ENCODE measurements at places on chromosomes 3 and 15.

- no peak overlapping the region for H3K27ac ChIP-seq
- H3K36me3 ChIP-seq, result no peaks in the 10 kb centered on the region
- peak; percentile 57 for DNase-seq
- H3K27me3 ChIP-seq, result no peaks in the 10 kb centered on the region
- no peaks in the 10 kb centered on the region for H3K4me1 ChIP-seq
These were observed 124.3 kb downstream of the CHCHD6 start for GRCh38 chr3:126828306-126828705.

- no peaks in the 10 kb centered on the region for H3K36me3 ChIP-seq
- peak overlapping the region; percentile 18 for H3K27ac ChIP-seq
- DNase-seq, result no peak
- peaks cover 5% of the 10 kb centered on the region for H3K4me1 ChIP-seq
- no peaks in the 10 kb centered on the region for H3K27me3 ChIP-seq
- no peak overlapping the region for H3K4me3 ChIP-seq
These were observed 17.4 kb upstream of the VGLL4 start for GRCh38 chr3:11661052-11661656.

- no peak overlapping the region for H3K4me3 ChIP-seq
- DNase-seq, result peak; percentile 37
- H3K4me1 ChIP-seq, result no peaks in the 10 kb centered on the region
- no peaks in the 10 kb centered on the region for H3K36me3 ChIP-seq
- no peaks in the 10 kb centered on the region for H3K27me3 ChIP-seq
These were observed 13.8 kb downstream of the HDAC11 start for GRCh38 chr3:13493867-13494441.

DNA sequence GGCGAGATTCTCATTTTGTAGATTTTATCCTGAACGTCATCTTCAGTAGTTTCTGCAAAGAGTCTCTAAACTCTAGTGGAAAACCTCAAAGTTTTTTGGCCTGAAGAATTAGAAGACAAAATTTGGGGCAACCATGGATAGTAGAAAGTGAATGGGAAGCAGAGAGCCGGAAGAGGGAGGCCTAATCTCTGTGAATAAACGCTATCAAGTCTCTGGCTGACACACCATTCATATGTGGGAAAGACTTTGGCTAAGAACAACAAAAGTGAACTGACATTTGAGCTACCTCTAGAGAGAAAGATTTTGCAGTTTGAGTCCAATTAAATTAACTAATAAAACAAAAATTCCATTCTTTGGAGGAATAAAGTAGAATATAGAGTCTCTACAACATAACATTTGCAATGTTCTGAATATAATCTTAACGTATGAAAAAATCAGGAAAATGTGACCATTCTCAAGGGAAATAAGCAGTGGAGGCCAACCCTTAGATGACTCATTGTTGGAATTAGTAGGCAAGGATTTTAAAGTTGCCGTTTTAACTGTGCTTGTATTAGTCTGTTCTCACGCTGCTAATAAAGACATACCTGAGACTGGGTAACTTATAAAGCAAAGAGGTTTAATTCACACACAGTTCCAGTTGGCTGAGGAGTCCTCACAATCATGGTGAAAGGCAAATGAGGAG is 184.6 kb downstream of the C3orf38 start:
- H3K27me3 ChIP-seq, result no peaks in the 10 kb centered on the region
- H3K36me3 ChIP-seq, result no peaks in the 10 kb centered on the region
- no peak overlapping the region for H3K4me3 ChIP-seq

DNA sequence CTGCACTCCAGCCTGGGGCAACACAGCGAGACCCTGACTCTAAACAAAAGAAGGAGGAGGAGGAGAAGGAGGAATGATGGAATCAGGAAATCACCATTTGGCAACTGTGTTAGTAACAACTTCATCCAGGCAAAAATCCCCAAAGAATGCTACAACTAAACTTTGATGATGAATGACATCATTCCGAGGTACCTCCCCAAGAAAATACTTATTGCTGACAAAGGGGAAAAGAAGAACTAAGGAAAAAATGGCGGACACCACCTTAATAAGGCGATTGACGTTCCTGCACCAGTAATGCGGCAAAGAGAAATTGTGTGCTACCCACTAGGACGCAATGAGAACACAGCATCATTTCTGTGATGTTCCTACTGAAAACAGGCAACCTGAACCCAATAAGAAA is 78.2 kb upstream of the SLC6A11 start:
- no peak overlapping the region for H3K4me3 ChIP-seq
- H3K27ac ChIP-seq, result no peak overlapping the region
- no peak for DNase-seq
- H3K36me3 ChIP-seq, result no peaks in the 10 kb centered on the region
- H3K27me3 ChIP-seq, result peaks cover 4% of the 10 kb centered on the region

DNA sequence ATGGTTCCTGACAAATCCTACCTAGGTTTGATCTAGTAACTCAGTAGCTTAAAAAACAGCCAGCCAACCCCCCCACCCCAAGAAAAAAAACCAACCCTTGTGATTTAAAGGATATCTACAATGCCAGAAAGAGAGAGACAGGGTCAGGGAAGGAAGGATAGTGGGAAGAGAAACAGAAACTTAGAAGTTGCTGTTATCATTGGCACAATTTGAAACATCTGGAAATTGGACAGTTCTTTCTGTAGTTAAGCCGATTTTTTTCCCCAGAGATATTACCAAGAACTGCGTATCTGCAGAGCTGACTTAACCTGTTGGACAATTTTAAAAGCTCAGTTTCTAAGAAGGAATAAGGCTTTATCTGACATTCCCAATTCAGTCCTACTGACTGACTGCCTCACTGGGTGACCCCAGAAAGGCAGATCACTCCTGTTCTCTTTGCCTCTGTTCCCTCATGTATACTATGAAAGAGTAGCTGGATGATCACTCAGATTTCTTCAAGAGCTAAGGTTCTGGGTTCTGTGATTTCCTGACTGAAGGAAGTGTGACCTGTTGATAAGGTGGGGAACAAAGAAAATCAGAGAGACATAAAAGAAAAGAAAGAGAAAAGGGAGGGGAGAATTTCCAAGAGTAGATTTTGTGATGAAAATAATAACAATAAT is 128.3 kb downstream of the MAP2K5 start:
- no peaks in the 10 kb centered on the region for H3K36me3 ChIP-seq
- DNase-seq, result no peak
- no peaks in the 10 kb centered on the region for H3K27me3 ChIP-seq
- H3K4me1 ChIP-seq, result no peaks in the 10 kb centered on the region

DNA sequence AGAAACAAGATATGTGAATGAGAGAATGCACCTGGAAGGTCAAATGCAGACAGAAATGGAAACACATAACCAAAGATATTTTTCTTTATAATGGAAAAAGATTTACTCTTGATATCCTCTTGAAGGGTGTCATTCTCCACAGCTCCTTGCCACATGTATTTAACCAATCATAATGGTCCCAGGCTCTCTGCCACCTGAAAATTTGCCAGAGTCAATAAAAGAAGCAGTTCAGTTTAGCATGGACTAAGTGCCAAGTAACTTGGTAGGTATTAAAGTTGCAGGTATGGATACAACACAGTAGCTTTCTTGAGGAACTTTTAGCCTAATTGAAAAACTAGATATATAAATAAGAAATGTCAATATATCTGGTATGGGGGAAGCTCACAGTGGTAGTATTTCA is 33.5 kb downstream of the TUSC7 start:
- H3K27me3 ChIP-seq, result no peaks in the 10 kb centered on the region
- H3K27ac ChIP-seq, result no peak overlapping the region
- H3K36me3 ChIP-seq, result no peaks in the 10 kb centered on the region
- H3K4me3 ChIP-seq, result no peak overlapping the region
- no peaks in the 10 kb centered on the region for H3K4me1 ChIP-seq

- no peak overlapping the region for H3K27ac ChIP-seq
- DNase-seq, result no peak
- no peaks in the 10 kb centered on the region for H3K36me3 ChIP-seq
These were observed 357.1 kb upstream of the CFAP20DC start for GRCh38 chr3:59406943-59407342.

DNA sequence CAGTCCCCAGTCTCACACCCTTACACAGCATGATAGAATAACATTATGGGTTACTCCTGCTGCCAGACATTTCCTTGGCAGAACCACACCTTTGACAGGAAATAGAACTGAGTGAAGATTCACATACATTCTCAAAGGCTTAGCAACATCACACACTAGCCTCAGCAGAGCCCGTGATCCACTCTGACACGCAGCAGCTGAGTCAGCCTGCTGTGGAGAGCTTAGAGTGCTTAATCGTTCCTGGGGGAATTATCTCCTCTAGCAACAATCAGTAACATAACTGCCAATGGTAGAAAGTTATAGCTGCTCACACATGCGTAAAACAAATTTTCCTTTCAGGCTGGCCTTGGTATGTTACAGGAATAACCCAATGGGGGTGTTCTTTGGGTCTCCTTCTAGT is 382.1 kb downstream of the GAP43 start:
- H3K27me3 ChIP-seq, result no peaks in the 10 kb centered on the region
- H3K4me3 ChIP-seq, result no peak overlapping the region
- no peaks in the 10 kb centered on the region for H3K4me1 ChIP-seq
- no peak overlapping the region for H3K27ac ChIP-seq
- peak; percentile 42 for DNase-seq

DNA sequence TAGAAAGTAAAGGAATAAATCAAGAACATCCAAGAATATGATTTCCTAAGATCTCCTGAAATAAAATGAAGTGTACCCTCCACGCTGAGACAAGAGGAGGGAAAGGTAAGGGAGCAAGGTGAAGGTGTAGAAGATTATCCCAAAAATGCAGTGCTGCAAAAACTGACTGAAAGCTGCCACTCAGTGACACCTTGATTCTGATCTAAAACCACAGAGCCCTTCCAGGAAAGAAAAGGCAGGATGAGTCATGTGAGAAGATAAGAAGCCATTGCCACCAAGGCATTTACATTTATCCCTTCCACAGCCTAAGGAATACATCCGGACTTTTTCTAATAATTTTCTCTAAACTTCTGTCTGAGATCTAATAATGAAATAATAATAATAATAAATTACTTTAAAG is 49.9 kb downstream of the IGSF11 start:
- H3K27ac ChIP-seq, result no peak overlapping the region
- no peak for DNase-seq
- H3K4me3 ChIP-seq, result no peak overlapping the region
- no peaks in the 10 kb centered on the region for H3K36me3 ChIP-seq
- no peaks in the 10 kb centered on the region for H3K27me3 ChIP-seq
- H3K4me1 ChIP-seq, result peaks cover 3% of the 10 kb centered on the region

DNA sequence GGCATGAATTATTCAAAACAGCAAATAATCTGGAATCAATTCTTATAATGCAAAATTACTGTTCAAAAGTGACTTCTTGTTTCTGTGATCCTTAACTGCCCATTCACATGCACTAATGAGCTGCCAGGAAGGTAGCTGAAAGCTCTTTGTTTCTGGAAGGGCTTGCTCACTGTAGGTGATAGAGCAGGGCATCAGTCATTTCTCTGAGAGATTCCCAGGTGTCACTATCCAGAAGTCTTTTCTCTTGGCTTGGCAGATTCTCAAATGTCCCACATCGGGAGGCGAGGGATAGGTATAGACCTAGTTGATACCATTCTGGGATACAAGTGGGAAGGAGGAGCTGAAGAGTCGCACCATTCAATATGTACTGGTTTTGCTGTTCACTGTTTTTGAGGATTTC is 35.0 kb downstream of the C3orf85 start:
- H3K36me3 ChIP-seq, result no peaks in the 10 kb centered on the region
- no peak overlapping the region for H3K4me3 ChIP-seq
- H3K27me3 ChIP-seq, result no peaks in the 10 kb centered on the region
- no peaks in the 10 kb centered on the region for H3K4me1 ChIP-seq
- DNase-seq, result no peak

- H3K27me3 ChIP-seq, result no peaks in the 10 kb centered on the region
- no peaks in the 10 kb centered on the region for H3K4me1 ChIP-seq
- H3K4me3 ChIP-seq, result no peak overlapping the region
- no peak for DNase-seq
These were observed 108.3 kb upstream of the ETV5 start for GRCh38 chr3:186216900-186217819.

DNA sequence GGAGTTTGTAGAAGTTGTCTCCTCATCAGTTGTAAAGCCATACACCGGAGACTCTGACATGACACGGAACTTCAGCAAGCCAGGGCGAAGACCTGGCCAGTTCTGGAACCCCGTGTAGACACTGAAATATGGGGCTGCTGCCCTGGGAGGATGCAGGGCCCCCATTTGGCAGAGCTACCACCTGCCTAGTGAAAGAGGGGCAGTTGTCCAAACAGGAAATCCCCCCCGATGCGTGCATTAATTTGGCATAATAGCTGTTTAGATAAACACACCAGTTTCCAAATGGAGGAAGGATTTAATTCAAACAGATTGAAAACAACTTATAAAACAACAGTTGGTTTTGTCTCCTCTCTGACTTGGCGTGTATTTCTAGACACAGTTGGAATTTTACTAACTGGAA is 357.2 kb downstream of the GABRG3 start:
- DNase-seq, result no peak
- H3K4me3 ChIP-seq, result no peak overlapping the region
- no peaks in the 10 kb centered on the region for H3K27me3 ChIP-seq
- no peaks in the 10 kb centered on the region for H3K36me3 ChIP-seq

- H3K27me3 ChIP-seq, result no peaks in the 10 kb centered on the region
- no peak overlapping the region for H3K4me3 ChIP-seq
- no peak overlapping the region for H3K27ac ChIP-seq
- no peaks in the 10 kb centered on the region for H3K4me1 ChIP-seq
- H3K36me3 ChIP-seq, result no peaks in the 10 kb centered on the region
- no peak for DNase-seq
These were observed 80.3 kb downstream of the OTOL1 start for GRCh38 chr3:161576714-161577510.

- no peaks in the 10 kb centered on the region for H3K36me3 ChIP-seq
- no peaks in the 10 kb centered on the region for H3K4me1 ChIP-seq
- H3K27me3 ChIP-seq, result no peaks in the 10 kb centered on the region
- peak overlapping the region; percentile 57 for H3K4me3 ChIP-seq
- H3K27ac ChIP-seq, result peak overlapping the region; percentile 59
- DNase-seq, result peak; percentile 83
These were observed 507 bp upstream of the GOLIM4 start for GRCh38 chr3:168096210-168096652.

- DNase-seq, result no peak
- H3K27ac ChIP-seq, result no peak overlapping the region
- no peak overlapping the region for H3K4me3 ChIP-seq
- H3K36me3 ChIP-seq, result no peaks in the 10 kb centered on the region
These were observed 202.8 kb upstream of the MRPL3 start for GRCh38 chr3:131705558-131706051.

DNA sequence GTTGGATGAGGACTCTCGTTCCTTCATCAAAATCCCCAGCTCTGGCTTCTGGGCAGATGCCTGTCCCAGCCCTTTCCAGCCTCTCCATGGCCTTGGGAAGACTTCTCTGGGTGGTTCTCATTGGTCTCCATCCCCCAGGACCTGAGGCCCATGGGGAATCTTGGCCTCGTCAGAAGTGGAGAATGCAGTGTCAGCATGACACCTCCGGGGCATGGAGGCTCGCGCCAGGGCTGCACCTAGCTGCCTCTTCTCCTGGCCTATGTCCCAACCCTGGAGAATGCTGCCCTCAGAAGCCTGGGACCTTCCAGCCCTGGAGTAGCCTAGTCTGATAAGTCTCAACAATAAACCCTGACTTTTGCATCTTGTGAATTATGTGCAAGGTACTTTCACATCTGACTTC is 3.0 kb downstream of the KBTBD13 start:
- H3K4me3 ChIP-seq, result no peak overlapping the region
- H3K27ac ChIP-seq, result no peak overlapping the region
- no peaks in the 10 kb centered on the region for H3K4me1 ChIP-seq
- DNase-seq, result no peak
- no peaks in the 10 kb centered on the region for H3K36me3 ChIP-seq
